ENCODE measurements at places on chromosomes 12 and 14.

- DNase-seq, result no peak
Measured at GRCh38 chr12:6730169-6730568, 6.3 kb downstream of the COPS7A start.

GRCh38 chr14:79089576-79089975 lies 919.4 kb downstream of the NRXN3 start:
- DNase-seq, result no peak

DNA sequence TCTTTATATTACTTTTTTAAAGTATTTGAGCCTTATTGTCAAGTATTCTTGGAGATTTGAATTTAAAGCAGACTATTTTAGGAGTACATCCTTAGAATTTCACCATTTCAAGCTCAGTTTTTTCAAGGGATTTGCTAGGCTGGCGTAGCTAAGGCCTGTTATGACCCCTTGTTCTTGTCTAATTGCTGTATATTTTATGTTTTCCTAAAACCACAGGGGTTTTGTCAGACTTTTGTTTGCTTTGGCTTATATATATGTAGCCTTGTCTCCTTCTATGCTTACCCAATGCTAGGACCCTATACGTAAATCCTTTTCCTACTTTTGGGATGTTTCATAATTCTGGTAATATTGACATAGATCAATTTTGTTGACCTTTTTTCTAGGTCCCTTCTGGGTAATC lies 147.0 kb upstream of the SYT10 start:
- DNase-seq, result no peak

DNA sequence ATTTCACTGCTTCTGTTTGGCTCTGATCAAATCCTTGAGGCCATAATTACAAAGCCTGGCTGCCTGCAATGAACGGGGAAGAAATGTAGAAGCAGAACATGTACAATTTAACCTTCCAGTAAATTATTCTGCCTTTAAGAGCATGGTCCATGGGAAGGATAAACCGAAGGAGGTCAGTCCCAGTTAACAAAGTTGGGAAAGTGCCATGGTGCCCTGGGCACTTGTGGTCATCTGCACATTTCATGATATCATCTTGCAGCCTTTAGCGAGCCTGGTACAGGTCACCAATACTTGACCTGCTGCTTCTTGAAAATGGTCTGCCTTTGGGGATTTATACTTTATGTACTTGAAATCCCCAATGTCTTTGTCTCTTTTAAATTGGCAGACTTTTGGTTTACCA lies 175.9 kb upstream of the KITLG start:
- DNase-seq, result no peak

- no peak for DNase-seq
Measured at GRCh38 chr12:109446869-109447268, 30.2 kb downstream of the KCTD10 start.

DNA sequence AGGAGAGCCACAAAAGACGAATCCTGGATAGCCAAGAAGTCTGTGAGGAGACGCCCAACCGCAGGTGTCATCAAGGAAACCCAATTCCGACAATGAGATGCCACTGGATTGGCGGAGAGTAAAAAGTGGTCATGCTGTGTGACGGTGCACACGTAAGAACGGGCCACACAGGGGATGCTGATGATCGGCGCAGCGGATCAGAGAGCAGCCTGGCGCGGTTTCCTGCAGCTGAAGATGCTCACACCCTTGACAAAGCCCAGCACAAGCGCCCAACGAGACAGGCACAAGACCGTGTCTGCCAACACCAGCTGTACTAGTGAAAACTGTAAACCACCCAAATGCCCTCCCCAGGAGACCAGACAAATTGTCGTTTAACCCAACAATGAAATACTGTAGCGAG lies 55.8 kb downstream of the CCDC85C start:
- DNase-seq, result no peak

Measured in NCI-H82 (cell line).